Stimulated activated CD4-positive, alpha-beta T cell treated with anti-CD3 and anti-CD28 coated beads, Interleukin-15, amount 100 ng/mL, for 1 hour (primary cell): ENCODE measurements at places on chromosomes 3 and 15.

- no peak for DNase-seq
Measured at GRCh38 chr3:125175295-125176078, 37.1 kb downstream of the SLC12A8 start.

- no peak for DNase-seq
Measured at GRCh38 chr3:119628816-119629445, 31.2 kb downstream of the PLA1A start.

DNA sequence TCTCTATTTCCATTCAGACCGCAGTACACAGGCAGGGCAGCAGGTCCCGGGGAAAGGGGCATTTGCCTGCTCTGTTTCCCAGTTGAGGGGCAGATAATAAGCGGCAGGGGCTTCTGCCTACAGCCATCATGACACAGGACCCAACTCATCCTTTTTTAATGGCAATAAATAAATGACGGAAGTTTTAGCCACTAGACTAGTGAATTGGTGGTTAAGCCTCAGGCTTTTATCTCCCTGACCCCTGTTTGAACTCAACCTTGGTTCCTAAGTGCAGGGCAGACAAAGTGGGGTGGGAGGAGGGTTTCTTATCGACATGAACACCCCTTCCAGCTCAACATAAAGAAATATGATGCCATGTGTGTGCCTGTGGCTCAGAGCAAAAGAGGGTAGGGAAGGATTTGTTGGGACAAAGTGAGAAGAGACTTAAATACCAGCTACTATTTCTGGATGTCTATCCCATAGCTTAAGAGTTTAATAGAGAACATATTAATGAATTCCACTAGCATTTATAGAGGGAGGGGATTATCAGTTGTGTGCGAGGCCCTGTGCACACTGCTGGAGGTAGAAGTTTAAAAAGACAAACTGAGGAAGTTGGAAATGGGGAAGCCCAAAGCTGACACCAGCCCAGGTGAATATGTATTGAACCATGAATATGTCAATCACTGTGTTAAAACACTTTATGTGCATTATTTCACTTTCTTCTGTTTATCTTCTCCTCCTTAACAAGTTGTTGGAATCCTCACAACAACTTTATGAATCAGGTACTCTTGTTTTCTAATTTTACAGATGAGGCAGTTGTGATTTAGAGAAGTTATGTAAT, 939.4 kb downstream of the MCTP2 start:
- no peak for DNase-seq

DNA sequence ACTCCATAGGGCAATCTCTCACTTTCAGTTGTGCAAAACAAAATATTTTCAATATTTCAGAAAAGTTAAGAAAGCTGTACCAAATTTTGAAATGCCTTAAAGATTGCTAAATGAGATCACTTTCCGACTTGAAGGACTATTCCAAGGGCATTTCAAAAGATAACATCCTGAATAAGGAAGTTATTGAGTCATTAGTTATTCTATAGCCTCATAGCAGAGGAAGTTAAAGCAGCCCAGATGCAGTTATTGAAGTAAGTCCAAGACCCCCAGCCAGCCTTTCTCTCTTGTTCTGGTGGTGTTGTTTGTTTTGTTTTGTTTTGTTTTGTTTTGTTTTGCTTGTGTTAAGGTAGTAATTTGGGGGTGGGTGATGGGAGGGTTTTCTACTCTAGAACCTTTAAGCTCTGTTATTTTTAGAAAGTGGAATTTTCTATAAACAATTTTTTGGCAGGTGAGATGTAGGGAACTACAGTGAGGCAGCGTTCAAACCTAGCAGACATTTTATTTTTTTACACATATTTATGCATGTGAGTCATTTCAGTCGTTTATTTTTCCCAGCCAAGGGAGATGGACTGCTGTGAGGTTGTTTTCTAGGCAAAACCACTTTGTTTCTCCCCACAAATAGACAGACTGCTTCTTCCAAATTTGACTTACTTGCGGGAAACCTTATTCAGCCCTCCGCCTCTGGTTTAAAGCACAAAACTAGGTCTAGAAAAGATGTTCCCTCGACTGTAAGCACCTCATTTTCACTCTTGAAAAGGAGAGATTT, 216.3 kb upstream of the ARPP21 start:
- DNase-seq, result no peak

GRCh38 chr3:73484656-73485248, 140.0 kb downstream of the PDZRN3 start:
- DNase-seq, result no peak

DNA sequence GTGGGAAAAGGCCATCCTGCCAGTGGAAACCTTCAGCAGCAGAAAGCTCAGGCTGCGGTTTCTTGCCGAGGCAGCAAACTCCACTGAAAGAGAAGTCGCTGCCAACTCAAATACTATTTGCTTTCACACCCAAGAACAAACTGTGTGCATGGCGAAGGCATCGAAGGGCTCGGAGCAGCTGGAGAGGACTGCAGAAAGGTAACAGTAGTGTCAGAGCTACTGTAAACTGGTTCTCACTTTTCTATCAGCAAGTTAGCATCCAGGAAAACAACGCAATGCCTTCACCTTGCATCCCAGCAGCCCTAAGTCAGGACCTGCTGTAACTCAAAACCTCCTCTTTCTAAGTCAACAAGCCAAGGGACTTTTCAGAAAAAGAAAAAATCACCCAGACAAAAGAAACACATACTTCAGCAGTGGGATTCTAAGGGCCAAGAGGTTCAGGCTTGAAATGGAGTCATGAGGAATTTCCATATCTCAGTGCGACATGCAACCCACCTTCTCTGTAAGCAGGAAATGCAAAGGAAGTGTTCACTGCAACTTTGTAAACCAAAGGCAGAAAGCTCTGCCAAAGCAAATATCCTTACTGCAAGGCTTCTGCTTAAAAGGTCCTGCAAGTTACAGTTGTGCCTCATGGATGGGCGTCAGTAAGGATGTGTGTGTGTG, 193.5 kb downstream of the FOXP1 start:
- DNase-seq, result no peak

DNA sequence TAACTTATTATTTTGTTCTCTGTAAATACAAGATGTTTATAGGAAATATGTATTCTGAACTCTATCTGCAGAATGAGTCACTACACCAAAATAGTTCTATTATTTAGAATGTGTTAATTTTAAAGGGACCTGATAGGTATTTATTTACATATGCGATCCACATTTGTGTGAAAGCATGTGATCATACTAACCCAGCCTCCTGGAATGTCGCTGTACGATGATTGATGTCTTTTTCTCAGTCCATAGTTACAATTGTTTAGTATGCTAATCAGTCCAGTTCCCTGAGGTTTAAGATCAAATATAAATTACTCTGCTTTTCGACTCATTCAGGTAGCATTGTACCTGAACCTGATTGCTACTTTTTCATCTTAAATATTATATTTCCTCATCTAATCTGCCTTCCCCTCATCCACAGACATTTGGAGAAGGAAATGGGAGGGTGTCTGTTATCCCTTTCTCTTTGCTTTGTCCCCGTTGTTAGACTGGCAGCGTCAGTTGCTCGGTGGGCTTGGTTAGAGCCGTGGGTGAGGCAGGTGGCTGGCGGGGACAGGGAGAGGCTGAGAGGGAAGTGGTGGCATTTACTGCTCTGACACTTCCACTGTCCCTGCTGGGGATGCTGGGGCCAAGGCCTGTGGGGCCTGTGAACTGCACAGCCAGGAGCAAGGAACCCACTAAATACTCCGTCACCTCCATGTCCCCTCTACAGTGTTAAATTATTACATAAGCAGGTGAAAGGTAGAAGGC, 27.8 kb upstream of the NR2E3 start:
- no peak for DNase-seq

- DNase-seq, result no peak
Measured at GRCh38 chr15:81282911-81283310, 41.0 kb downstream of the STARD5 start.

- no peak for DNase-seq
Measured at GRCh38 chr3:108202834-108203233, 19.4 kb downstream of the IFT57 start.

- no peak for DNase-seq
Measured at GRCh38 chr15:59845942-59846499, 156.9 kb upstream of the BNIP2 start.

DNA sequence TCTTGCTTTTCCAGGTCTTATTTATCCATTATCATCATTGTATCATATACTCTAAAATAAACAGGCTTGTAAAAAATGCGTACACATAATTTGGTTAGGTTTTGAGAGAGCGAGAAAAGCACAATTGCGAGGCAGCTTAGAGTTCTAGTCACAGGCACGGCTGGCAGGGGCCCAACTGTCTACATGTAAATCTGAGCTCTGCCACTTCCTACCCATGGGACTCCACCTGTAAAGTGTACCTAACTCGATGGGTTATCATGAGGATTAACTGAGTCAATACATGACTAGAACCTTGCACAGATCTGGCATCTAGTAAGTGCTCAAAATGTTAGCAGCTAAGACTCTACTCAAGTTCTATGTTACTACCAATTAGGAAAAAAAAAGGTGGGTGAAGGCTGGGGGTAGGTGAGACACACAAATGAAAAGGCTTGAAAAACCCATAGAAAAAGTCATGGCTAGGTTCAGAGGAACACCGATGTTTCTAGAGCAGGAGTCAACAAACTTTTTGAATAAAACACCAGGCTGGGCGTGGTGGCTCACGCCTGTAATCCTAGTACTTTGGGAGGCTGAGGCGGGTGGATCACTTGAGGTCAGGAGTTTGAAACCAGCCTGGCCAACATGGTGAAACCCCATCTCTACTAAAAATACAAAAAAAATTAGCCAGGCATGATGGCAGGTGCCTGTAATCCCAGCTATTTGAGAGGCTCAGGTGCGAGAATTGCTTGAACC, 36.2 kb downstream of the GLB1 start:
- DNase-seq, result no peak

GRCh38 chr3:150635076-150635475, 32.0 kb downstream of the SELENOT start:
- DNase-seq, result no peak
